ENCODE measurements at places on chromosomes 11 and 22.

GRCh38 chr11:9017773-9018172 is 14.0 kb upstream of the NRIP3 start:
- DNase-seq: no peak

DNA sequence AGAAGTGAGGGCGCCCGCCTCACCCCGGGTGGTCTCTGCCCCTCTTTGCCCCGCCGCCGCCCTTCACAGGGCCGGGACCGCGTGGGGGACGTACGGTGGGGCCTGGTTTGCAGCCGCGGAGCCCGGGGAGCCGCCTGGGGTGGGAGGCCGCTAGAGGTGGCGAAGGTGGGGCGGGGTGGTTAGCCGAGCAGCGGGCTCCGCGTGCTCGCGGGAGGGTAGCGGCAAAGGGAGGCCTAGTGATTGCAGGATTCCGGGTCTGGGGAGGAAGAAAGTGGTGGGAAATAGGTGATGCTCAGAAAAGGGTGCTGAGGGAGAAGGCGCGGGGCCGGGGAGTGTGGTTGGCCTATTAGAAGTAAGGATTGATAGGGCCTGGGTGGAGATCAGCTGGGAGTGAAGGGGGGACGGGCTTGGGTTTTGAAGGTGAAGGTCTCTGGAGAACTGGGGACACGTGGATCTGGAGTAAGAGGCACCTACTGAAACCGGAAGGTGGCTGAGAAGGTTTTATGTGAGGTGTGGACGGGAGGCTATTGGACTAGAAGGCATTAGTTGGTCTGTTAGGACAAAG is 571 bp downstream of the FAR1 start:
- peak; percentile 20 for DNase-seq

- no peak for DNase-seq
Measured at GRCh38 chr11:122172352-122173073, 56.5 kb upstream of the BLID start.

DNA sequence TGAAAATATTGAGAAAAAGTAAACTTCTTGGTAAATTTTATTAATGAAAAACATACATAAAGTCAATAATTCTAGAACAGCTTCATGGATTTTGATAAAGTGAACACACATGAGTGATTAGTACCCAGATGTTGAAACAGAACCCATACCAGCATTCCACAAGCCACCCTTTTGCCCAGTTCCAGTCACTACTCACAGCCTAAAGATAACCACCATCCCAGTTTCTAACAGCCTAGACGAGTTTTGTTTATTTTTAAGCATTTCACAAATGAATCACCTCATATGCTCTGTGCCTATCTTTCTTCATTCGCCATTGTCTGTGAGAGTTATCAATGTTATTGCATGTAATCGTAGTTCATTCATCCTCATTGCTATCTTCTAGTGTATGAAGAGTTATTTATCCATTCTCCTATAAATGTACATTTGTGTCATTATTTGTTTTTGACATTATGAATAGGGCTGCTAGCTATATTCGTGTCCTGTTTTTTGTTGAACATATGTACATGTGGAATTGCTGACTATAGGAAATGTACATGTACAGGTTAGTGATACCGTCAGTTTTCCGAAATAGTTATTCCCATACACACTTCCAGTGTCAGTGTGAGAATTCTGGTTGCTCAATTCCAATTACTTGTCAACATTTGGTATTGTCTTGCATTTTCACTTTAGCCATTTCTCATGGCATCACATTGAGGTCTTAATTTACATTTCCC is 44.5 kb upstream of the TEAD1 start:
- DNase-seq: no peak
